ENCODE measurements at places on chromosomes 3 and 15.

GRCh38 chr3:34323517-34323916 lies 525.1 kb downstream of the PDCD6IP start:
- DNase-seq, result no peak

GRCh38 chr3:176376531-176376930 lies 820.8 kb downstream of the TBL1XR1 start:
- DNase-seq, result no peak

- no peak for DNase-seq
Observed at GRCh38 chr3:13335059-13335458, 85.1 kb downstream of the NUP210 start.

GRCh38 chr3:72011485-72011884 lies 226.5 kb upstream of the PROK2 start:
- no peak for DNase-seq

GRCh38 chr3:39428745-39429201 lies 22.3 kb downstream of the RPSA start:
- no peak for DNase-seq

DNA sequence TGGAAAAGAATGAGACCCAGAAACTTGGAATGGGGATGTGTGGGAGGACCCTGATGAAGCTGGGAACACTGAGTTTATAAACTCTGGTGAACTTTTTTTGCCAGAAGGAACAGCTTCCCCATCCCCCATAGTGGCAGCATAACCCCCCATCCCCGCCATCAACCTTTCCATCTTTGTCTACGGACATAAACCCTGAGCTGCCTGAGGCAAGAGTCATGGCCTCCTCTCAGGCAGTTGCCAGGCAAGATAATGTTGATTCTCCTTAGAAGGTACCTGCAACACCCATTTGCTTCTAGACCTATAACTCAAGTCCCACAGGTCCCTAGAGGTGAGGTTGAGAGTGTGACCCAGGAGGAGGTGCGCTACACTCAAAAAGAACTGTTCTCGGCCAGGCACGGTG lies 11.5 kb downstream of the MAP4 start:
- DNase-seq, result no peak

DNA sequence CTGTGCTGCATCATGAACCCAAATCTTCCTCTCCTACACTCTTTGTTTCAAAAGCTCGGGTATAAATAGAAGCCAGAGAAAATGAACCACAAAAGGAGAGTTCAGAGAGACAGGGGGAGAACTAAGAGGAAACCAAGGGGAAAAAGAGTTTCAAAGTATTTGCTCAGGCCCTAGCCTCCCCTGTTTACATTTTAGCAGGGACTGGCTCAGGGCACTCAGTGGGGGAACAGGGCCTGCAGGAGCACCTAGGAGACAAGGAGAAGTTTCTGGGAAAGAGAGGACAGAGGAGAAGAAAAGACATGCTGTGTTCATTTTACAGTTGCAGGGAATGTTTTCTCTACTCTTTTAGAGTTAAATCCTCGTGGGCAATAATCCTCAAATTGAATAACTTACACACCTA lies 8.5 kb upstream of the IL17RD start:
- DNase-seq, result no peak

Data from activated T-helper 2 cell treated with anti-CD3 and anti-CD28 coated beads, Interferon-gamma antibody, Interleukin-2, Interleukin-4, amounts not matched to agents 10 μg/mL and 5 μg/mL and 100 μg/mL, durations not matched to agents 14 hours and 24 hours and 36 hours (primary cell).